GM12878 (cell line): ENCODE measurements at places on chromosomes 4 and X.

DNA sequence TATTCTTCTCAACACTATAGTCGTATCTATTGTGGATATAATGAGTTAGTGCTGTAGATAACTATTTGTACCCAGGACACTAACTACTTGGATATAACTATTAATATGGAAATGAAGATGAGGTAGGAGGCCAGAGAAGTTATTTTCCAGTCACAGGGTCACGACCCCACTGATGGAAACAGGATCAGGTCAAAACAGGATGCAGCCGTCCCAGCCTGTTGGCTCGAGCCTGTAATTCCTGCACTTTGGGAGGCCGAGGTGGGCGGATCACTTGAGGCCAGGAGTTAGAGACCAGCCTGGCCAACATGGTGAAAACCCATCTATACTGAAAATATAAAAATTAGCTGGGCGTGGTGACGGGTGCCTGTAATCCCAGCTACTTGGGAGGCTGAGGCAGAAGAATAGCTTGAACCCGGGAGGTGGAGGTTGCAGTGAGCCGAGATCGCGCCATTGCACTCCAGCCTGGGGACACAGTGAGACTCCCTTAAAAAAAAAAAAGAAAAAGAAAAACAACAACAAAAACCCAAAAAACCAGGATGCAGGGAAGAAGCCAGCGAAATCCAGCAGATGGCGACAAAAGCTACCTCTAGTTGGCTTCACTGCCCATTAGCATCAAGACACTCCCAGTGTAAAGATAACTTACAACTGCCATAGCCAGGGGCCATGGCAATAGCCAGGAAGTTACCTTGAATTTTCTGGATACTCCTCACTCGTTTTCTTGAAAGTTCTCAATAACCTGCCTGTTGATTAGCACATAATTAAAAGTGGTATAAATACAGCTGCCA, 37.9 kb upstream of the NKAP start:
- DNase-seq, result no peak

DNA sequence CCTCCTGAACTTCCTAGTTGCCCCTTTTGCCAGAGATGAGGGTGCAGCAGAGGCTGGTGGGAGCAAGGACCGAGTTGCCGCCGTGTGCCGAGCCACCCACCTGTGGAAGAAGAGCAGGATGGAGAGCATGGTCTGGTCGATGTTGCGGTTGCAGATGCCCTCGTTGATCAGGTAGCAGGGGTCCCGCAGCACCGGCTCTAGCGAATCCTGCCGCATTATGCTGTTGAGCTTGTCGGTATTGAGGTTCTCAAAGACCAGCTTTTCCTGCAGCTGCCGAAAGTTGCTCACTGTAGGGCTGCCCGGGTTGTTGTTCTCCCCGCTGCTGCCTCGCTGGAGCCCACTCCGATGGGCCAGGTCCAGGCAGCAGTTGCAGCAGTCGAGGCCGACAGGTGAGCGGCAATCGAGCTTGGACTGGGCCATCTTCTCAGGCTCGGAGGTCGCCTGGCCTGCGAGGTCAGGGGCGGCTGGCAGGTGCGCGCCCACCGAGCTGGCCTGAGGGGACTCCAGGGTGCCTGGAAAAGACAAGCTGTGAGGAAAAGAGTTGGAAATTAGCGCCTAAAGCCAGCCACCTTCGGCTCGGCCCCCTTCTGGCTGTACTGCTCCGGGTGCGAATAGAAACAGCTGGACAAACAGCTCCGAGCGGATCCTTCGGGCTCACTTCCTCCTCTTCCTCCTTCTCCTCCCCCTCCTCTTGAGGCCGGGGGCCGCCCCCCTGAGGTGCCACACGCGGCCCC, 420 bp downstream of the TSC22D3 start:
- no peak for DNase-seq

DNA sequence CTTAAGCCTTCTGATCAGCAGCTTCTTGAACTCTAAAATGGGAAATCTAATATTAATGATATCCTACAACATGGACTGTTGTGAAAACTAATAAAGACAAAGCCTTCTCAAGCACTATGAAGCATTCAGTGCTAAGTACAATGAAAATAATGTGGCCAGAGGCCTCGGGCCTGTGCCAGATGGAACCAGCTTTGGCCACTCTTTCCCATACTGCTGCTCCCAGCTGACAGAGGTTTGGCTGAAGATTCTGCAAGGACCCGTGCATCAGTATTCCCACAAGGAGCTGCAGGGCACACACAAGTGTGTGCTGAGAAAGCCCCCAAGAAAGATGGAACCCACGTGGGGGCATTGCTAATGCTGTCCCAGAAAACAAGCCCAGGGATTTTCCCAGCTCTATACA, 60.5 kb upstream of the RPL34 start:
- no peak for DNase-seq

- no peak for DNase-seq
Measured at GRCh38 chr4:82415922-82416365, 14.3 kb downstream of the HNRNPDL start.

DNA sequence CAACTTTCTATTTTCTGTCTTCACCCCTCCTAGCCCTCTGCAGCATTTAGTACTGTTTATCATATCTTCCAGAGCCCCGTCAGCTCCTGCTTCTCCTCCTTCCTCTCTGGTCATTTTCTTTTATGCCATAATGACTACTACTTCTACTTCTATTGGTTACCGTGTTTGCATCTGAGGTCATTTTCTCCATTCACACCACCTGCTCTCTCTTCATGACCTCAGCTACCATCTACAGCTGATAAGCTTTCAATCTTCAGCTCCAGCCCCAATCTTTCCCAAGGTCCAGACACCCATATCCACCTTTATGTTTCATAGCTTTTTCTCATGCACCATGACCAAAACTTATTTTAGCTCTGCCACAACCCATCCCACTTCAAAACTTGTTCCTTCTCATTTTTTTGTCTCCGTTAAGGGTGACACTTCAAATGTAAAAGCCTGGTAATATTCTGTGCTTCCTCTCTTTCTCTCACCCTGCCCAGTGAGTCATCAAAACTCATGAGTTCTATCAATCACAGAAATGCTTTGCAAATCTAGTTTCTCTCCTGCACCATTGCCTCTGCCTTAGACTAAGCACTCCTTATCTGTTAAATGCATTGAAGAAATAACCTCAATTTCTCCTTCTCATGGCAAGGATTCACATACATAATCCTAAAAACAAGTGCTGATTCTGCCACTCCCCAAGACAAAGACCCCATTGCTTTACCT, 71.3 kb upstream of the IQCM start:
- DNase-seq, result no peak

GRCh38 chr4:105963461-105964400, 68.5 kb downstream of the NPNT start:
- DNase-seq, result no peak

DNA sequence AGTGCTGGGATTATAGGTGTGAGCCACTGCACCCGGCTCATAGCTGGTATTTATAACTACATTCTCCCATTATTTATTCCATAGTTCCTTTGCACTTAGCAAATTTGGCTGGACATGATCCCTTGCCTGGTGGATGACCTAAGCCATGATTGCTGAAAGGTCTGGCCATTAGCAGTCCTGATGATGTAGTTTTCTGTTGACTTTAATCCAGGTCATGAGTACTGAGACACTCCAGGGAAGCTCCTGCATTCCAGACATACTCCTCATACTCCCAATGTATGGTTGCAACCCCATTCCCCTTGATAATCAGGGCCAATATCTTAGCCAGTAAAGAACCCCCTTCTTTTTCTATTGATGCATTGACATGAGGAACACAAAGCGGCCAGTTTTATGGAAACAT, 24.4 kb upstream of the MGST2 start:
- no peak for DNase-seq

DNA sequence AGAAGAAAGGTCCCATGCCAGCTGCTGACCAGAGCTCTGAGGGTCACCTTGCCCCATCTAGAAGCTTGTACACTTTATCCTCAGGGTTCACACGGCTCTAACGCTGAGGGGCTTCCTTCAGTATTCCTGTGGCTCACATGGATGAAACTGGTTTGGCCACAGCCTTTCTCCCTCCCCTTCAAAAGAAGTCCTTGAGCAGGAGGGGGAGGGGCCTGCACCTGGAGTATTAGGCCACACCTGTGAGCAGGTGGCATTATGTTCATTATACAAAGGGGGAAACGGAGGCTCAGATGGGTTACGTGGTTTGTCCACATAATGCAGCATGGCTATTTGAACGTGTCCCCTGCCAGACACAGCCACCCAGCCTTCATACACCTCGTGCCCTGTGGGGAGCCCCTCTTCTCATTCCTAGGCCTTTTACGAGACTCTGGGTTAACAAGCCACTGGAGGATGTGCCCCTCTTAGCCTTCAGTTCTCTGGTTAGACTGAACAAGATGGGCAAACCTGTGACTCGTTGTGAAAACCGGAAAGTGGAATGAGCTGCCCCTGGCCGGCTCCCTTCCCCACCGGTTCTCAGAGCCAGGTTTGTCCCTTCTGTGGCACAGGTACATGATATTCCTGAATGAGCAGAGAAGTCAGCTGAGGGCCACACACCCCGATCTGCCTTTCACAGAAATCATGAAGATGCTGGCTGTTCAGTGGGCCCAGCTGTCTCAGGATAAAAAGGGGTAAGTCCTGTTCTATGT, 27.2 kb upstream of the JAKMIP1 start:
- no peak for DNase-seq

- DNase-seq, result no peak
Measured at GRCh38 chr4:56995525-56995924, 16.8 kb downstream of the POLR2B start.

DNA sequence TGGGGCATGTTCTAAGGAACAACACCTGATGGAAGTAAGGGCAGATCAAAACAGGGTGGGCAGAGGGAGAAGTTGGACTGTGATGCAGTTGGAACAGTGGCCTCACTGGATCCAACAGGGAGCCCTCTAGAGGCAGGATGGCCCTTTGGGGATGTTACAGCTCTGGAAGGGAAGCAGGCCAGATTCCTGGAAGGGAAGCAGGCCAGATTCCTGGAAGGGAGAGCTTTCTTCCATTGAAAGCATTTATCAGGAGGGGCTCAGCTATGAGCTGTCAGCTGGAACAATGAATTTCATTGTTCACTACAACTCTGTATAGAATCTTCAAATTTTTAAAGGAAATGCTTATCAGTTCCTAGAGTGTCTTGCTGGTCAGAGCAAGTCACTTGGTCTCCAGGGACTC, 17.7 kb downstream of the IL15 start:
- DNase-seq, result no peak

- no peak for DNase-seq
Measured at GRCh38 chrX:118983513-118983912, 9.1 kb downstream of the LONRF3 start.

- peak; percentile 84 for DNase-seq
Measured at GRCh38 chr4:82890901-82891706, at the start of gene SEC31A. TSS of gene SEC31A (minus strand) at chr4:82891153. CDS start at chr4:82881936, 9,217 bp downstream.

GRCh38 chr4:189200353-189200752, 740.3 kb upstream of the FRG1 start:
- no peak for DNase-seq

DNA sequence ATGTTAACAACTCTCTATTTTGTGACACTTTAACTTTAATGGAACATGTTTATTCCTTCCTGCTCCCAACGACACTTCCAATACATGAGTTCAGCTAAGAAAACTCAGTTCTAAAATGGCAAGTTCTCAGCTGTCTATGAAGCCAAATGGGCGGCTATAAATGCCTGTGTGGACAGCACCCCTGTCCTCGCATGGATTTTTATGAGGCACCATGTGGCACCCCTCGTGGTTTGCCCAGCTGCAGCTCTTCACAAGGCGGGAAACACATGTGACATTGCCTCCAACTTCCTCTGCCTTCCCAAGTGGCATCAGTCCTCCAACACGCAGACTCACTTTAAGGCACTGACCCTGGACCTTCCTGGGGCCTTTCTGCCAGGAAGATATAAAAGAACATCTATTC, 48.0 kb downstream of the SH3RF1 start:
- no peak for DNase-seq

DNA sequence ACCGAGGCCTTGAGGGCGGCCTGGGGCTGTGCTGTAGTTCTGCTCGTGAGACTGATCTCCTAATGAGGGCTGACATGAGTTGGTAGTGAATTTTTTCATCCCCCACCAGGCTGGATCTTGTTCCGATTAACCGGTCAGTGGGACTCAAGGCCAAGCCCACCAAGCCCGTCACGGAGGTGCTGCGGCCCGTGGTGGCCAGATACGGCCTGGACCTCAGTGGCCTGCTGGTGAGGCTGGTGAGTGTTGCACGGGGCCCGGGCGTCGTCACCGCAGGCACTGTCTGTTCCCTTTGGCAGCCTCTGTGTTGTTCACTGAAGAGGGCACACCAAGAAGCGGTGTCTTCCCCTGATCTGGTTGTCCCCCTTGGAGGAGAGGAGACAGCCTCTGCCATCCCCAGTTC, 18.4 kb upstream of the HGFAC start:
- DNase-seq, result no peak

DNA sequence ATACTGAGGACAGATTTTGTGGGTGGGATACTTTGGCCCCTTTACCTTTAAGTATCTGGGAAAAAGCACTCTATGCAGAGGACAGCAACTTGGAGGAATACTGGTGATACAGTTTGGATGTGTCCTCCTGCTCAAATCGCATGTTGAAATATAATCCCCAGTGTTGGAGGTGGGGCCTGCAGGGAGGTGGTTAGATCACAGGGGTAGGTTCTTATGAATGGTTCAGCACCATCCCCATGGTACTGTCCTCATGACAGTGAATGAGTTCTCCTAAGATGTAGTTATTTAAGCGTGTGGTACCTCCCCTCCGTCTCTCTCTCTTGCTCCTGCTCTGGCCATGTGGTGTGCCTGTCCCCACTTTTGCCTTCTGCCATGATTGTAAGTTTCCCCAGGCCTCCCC, 24.6 kb downstream of the GPAT3 start:
- no peak for DNase-seq

GRCh38 chrX:12141511-12141910, 3.2 kb downstream of the FRMPD4 start:
- no peak for DNase-seq

DNA sequence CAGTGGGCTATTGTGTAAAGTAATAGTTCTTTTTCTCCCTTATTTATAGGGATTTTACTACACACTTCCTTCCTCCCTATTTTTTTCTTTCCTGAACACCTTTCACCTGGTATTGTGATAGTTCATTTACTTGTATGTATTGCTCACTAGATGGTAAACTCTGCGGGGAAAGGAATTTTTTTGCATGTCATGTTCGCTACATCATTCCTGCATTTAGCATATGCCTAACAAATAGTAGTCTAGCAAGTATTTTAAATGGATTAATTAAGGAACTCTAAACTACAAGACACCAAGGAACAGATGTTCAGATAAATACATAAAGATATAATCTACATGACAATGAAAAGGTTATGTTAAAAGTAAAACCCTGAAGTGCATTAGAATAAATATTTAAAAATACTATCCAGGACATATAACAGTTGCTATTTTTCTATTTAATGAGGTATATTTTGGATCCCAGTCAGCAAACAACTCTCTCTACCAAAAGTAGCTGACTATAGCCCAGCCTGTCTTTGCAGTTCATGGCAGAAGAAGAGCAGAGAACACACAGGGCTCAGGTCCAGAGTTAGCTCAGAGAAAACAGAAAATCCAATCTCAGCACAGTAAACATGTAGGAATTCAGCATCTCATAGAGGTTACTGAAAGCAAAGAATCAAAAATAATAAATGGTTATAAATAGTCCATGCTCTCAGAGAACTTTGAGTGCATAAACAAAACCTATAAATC, 87.8 kb downstream of the PACRGL start:
- no peak for DNase-seq

GRCh38 chr4:173703021-173703420, 173.0 kb upstream of the HAND2 start:
- DNase-seq, result no peak
